Effector CD8-positive, alpha-beta T cell (primary cell): ENCODE measurements at places on chromosomes 2 and 18.

GRCh38 chr2:206784559-206785353 is 19.4 kb downstream of the FASTKD2 start:
- DNase-seq, result no peak

GRCh38 chr2:24204505-24204904 is 29.7 kb downstream of the FAM228A start:
- DNase-seq, result no peak

DNA sequence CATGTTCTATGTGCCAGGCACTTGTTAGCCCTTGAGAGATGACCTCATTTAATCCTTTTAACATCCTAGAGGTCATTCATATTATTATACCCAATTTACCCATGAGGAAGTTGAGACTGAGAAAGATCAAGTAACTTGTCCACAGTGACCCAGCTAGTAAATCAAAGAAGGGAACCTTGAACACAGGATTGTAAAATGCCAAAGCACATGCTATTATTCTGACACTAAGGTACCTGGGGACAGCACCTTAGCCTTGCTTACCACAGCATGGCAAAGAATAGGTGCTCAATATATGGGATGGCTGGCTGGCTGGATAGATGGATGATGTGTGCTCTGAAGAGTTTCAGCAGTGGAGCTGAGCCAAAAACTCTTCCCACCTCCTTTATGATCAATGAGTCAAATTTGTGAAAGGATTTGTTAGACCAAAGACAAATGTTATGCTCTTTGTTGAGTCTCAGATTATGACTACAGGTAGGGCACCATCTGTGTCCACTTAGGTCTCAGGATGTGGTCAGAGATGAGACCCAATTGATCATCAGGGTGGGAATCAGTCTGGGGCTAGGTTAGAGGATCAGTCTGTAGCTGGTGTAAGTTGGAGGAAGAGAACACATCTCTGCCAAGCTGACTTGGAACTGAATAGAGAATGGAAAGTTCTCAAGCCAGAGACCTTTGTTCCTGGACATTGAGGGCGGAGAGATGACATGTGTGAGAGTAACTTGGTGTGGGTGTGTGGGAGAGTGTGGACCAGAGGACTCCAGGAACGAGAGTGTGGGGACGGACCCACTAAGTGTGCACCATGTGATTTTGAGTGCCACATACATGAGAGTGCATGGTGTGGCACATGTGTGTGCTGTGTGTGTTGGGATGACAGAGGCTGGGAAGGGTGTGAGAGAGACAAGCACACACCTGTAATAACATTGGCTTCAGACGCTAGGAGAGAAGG is 16.3 kb upstream of the PKDCC start:
- DNase-seq, result no peak

- no peak for DNase-seq
Measured at GRCh38 chr2:101127319-101128056, 23.7 kb downstream of the TBC1D8 start.

GRCh38 chr2:127614246-127614645 is 31.7 kb upstream of the GPR17 start:
- no peak for DNase-seq

DNA sequence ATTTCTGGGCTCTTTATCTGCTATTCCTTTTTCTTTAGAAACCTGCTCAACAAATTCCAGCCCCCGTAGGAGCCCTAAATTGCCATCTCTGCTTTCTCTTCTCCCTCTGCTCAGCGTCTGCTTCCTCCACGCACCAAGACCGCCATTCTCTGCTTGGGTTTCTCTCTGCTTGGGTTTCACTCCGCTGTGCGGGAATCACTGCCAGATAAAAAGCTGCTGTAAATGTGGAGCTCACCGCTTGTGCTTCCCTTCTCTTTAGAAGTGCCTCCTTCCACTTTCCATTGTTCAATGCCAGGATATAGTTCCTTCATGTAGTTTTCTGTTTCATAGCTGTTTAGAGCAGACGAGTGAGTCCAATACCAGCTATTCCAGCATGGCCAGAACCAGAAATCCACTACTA is 45.9 kb downstream of the TMEM237 start:
- DNase-seq, result no peak

DNA sequence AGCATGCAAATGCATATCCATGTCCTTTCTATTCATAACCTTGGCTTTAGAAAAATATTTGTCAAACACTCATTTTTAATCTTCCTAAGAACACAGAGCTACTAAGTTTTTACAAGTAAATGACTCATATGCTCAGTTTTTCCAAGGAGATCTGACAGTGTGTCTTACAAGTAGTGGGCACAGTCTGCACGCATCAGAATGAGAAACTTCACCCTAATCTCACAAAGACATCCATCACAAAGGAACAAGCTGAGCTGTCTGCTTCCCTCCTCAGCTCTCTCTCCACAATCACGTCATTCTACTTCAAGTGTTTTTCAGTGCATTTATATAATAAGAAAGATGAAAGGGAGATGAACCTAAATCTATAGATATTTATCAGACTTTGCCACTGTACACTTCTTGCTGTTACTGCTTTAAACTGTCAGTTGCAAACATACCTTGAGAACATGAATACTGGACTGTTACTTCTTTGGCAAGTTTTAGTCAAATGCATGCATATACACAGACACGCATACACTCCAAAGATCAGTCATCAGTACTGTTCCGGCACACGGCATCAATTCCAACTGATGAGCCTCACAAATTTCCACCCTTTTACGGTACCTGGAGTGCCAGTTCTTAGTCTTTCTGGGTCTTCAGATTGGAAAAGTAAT is 75.7 kb downstream of the RBMS1 start:
- DNase-seq, result no peak

DNA sequence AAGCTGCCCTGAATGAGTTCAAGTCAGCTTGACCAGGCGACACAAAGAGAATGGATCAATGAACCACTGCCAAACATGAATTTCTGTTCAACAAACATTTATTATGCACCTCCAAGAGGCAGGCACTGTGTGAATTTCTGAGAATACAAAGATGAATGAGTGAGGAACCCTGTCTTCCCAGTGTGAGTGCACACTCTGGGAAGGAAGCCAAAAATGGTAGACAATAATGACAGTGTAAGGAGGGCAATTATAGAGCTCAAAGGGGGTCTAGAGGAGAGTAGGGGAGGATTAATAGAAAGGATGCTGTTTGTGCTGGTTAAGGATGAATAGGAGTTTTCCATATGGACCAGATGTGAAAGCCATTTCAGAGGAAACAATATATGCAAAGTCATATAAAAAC is 213.4 kb downstream of the DCC start:
- DNase-seq, result no peak

GRCh38 chr2:6008186-6008585 is 316.0 kb downstream of the SOX11 start:
- no peak for DNase-seq

DNA sequence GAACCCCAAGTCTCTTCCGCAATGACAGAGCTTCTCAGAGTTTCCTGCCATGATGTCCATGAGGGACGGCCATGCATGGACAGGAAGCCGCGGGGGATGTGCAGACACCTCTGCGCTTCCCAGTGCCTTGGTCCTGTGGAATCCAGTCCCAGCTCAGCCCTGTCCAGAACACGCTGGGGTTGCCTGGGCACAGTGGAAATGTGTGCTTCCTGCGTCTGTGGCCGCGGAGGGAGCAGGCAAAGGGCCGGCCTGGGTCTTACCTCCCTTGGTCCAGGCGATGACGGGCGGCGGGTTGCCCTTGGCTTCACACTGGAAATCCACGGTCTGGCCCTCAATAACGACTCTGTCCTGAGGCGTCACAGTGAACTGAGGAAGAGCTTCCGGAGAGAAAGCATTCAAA is 79.6 kb downstream of the PXDN start:
- no peak for DNase-seq

DNA sequence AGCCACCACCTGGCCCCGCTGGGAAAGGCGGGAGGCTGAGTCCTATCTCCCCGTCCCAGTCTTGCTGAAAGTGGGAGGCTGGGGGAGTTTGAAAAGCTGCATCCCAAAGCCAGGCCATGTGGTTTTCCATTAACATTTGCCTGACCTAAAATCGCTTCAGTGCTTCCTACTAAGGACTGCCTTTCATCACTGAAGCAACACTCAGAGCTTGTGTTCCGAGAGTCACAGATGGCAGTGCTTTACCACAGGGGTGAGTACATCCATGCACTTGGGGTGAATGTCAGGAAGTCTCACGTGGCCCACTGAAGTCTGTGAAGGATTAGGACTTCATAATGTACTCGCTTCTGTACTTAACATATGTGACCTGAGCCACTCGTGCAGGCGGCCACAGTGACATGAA is 43.3 kb downstream of the PXDN start:
- no peak for DNase-seq

DNA sequence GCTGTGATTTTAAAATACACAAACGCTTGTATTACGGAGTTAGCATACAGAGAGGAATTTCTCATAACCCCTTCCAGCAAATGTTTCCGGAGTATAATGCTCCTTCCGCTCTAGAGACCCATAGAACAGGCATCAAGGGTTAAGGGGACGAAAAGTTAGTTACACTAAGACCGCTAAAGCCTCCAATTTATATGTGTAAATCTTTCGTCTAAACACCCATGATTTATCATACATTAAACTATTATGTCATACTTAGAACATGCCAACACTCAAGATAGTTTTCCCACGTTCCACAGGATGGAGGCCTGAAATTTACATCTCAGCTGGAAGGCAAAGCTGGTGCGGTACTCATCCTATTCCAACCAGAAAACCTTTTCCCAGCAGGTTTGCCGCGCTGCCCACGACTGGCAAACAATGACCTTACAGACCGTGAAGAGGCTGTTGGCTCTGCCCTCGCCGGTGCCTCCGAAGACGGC is 650 bp downstream of the ORMDL1 start:
- DNase-seq, result no peak

DNA sequence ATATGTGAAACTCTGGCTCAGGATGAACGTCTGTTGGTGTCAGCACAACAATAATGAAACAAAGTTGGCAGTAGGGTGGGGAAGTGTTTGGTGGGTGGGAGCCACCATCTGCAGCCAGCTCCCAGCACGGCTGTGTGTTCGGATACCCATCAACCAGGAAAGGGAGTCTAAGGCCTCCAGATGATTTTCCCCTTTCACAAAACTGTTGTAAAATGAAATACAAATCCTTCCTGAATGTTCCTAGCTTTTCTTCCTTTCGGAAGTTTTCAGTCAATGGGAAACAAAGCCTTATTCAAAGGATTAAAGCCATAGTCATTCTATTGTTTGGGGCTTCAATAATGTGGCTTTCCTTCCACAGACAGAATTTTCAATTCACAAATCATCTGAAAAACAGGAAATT is 14.5 kb upstream of the DARS1 start:
- DNase-seq, result no peak

GRCh38 chr18:12656605-12656937 is 1.3 kb downstream of the SPIRE1 start:
- no peak for DNase-seq

- no peak for DNase-seq
Measured at GRCh38 chr2:112825706-112826105, 10.9 kb downstream of the IL1B start.

DNA sequence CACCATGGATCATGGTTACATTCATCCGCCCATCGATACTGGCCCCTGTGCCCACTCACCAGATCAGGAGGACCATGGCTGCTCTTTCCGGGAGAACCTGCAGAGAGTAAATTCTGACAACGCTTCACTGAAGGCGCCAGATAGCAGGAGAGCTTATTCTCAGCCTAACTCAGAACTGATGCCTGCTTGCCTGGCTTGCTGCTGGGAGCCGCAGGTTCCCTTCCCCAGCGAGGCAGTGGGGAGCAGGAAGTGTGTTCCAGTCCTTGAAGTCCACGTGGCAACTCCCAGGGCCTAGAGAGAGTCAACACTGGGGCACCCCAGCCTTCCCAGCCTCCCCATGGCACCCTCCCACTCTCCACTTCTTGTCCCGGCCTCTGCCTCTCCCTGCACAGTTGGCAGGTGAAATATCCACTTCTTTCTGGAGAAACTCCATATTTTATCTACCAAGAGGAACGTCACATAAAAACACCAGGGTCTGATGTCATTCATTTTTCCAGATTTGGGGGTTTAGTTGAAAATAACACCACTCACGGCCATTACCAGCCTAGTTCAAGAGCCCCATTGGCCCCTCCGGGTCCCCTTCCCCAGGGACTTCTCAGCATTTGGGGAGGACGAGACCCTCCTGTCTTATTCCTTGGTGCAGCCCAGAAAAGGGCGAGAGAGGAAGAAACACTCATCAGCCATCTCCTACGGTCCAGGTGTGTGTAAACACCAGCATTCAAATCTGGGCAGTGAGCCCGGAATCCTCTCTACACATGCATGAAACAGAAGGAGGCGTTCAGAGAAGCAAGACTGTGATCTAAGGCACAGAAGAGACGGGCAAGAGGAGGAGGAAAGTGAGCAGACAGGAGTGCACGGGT is 3.5 kb upstream of the TUBB6 start:
- no peak for DNase-seq

DNA sequence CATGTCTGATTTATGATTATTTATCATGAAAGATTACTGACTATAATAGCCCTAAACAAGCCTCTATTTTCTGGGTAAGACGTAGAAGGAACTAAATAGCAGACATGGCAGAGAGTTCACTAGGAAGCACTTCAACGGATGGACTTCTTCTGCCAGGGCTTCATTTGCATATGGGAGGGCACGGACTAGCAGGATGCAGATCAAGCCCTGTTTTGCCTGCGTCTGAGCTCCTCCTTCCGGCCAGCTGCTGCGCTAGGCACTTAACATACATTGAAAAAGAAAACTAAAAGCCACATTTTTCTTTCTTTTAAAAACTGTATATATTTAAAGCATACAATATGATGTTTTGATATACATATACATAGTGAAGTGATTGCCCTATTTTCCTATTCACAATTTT is 340.0 kb upstream of the MEX3C start:
- DNase-seq, result no peak

DNA sequence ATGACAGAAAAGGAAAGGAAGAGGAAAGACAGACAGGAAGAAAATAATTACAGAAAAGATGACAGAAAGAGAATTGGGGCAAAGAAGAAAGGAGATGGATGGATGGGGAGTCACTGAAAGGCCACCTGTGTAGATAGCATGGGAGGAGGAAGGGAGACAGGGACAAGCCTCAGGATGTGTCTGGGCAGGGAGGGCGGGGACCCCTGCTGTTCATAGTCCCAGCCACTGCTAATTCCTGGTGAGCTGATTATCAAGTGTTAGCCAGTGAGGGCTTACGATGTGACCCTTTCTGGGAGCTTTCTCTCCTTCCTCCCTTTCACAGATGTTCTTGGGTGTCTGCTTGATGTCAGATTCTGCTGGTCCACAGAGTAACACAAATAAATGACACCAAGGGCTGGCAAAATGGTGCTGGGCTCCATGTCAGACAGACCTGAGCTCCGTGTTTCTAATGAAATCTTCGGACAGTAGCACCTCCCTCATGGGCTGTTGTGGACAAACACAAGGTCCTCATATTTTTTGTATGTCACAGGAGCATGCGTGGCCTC is 13.6 kb downstream of the FHOD3 start:
- no peak for DNase-seq

GRCh38 chr2:186590759-186591505 is 1.1 kb downstream of the ITGAV start:
- no peak for DNase-seq

- DNase-seq, result no peak
Measured at GRCh38 chr2:205702576-205702975, 20.3 kb downstream of the NRP2 start.

- no peak for DNase-seq
Measured at GRCh38 chr2:9124231-9124741, 82.3 kb upstream of the ASAP2 start.

- DNase-seq, result no peak
Measured at GRCh38 chr2:66237803-66238379, 197.0 kb upstream of the MEIS1 start.

- DNase-seq, result no peak
Measured at GRCh38 chr2:233346376-233346775, 7.9 kb upstream of the DGKD start.

GRCh38 chr2:95307036-95307435 is 9.9 kb downstream of the KCNIP3 start:
- DNase-seq, result no peak
